ENCODE measurements at places on chromosomes 4 and X.

- no peak for DNase-seq
Measured at GRCh38 chr4:2074588-2074987, 15.5 kb downstream of the NAT8L start.

- no peak for DNase-seq
Measured at GRCh38 chrX:7093305-7093704, 54.2 kb upstream of the STS start.

- no peak for DNase-seq
Measured at GRCh38 chr4:150782311-150782710, 200.4 kb downstream of the MAB21L2 start.

DNA sequence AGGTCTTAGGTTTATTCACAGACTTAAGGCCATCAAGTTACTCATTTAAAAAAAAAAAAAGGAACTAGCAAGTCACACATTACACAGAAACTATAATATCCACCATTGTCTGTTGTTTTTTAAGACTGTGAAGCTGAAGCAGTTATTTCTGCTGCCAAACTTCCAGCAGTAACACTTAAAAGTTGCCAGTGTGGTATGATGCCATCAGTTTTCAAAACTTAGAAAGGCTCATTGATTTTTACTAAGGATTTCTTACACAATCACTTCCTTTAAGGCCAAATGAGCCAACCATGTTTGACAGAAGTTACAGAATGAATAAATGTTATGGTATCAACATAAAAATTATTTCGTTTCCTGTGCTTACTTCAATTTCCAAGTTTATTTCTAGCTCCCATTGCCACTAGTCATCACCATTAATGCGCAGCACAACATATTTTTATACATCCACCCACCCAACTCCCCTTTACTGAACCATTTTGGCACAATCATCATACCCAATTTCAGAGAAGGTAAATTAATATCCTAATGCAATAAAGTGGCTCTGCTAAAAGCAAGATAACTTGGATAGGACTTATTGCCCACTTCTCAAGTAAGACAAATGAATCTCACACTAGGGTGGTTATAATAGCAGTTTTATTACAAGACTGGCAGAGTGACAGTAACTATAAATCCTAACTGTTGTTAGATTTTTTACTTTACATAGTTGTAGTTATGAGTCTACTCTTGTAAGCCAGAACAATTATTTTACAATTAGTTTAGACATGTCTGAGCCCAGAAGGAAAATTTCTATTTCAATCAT lies 13.1 kb downstream of the PDGFC start:
- no peak for DNase-seq

DNA sequence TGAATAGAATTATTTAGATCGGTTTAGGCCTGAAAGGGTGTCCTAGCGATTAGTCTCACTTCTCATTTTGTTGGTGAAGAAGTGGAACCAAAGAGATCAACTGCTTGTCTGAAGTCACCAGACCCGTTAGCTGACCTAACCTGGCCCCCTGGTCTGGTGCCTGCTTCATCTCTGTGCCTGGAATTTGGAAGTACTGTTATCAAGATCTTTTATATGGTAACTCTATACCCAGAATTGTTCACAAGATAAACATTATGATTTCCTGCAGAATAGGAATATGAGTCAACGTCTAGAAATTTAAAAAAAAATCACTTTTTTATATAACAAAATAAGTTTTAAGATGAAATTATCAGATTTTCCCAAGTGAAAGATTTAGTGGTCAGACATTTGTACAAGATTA lies 37.2 kb downstream of the LRP2BP start:
- DNase-seq, result no peak

DNA sequence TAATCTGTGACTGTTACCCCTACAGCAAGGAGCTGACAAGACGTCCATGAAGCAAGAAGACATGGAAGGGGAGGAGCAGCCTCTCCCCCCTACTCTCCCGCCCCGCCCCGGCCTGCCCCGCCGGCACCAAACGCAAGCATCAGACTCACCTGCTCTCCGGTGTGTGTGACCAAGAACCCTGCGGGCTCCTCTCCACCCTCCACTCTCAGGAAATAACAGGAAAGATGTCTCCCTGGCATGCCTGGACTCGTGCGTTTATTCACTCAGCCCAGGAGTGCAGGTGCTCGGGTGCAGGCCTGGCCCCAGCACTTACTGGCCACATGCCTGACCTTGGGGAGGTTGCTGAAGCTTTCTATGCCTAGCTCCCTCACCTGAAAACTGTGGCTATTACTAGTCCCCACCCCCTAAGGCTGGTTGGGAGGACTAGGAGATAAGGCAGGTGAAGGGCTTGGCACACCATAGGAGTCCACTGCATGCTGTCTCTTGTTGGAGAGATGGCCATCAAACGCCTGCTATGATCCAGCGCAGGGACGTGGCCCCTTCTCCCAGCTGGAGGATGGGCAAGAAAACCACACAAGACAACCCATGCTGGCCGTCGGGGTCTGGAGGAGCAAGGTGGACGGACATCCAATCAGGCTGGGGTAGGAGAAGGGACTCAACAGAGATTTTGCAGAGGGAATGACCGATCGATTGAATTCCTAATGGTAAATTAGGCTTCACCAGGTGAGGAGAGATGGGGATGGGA lies 34.9 kb upstream of the CLDN24 start:
- no peak for DNase-seq

- DNase-seq, result no peak
Measured at GRCh38 chr4:186778134-186778533, 54.5 kb upstream of the FAT1 start.

GRCh38 chr4:7359400-7360062 lies 75.2 kb downstream of the PSAPL1 start:
- DNase-seq, result no peak

- no peak for DNase-seq
Measured at GRCh38 chr4:5883916-5884315, 9.0 kb downstream of the CRMP1 start.

DNA sequence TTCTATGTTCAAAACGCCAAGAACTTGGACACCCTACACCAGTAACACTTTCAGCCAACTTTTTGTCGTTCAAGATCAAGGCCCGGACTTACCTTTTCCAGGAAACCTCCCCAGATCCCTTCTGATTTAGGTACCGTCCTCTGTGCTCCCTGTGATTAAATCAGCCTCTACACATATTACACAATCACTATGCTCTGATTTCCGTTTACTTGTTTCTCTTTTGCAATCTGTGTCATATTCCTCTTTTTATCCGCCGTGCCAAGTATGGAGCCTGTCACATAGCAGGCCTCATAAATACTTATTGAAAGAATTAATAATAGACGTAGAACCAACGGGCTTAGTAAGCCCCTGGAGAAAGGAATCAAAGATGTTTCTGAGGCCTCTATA lies 722 bp upstream of the TMEM33 start:
- no peak for DNase-seq

DNA sequence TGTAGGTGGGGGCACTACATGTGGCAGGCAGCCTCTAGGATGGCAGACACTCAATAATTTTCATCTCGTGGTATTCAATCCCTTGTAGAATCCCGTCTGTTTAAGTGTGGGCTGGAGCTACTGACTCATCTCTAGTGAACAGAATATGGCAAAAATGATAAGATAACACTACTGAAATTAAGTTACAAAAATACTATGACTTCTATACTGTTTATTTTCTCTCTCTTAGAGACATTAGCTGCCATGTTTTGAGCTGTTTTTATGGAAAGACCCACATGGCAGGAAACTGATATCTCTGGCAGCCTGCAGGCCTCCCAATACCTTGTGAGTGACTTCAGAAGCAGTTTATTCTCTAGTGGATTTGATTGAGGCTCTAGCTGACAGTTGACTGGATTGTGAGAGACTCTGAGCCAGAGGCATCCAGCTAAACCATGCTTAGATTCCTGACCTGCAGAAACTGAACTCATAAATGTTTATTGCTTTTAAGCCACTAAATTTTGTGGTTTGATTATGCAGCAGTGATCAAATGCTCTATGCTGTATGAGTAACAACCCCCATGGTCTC lies 298.8 kb upstream of the CTSO start:
- no peak for DNase-seq

DNA sequence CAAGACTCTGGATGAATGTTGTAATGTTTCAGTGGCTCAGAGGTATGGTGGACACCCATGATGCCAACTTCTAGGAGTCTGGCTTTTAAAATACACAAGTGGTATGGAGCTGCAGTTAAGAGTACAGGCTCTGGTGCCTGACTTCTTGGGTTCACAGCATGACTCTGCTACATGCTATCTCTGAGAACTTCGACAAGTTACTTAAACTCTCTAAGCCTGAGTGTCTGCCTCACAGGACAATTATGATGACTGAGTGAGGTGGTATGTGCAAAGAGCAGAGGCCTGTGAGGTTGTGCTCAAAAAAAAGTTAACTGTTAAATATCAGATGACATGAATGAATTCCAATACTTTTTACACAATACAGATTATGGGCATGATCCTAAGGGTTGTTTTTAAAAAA lies 90.9 kb upstream of the SRD5A3 start:
- no peak for DNase-seq

GRCh38 chrX:41350976-41351569 lies 17.1 kb downstream of the DDX3X start:
- DNase-seq, result no peak

GRCh38 chrX:19912-20571 lies 261.1 kb upstream of the PLCXD1 start:
- DNase-seq, result no peak

GRCh38 chr4:964346-965025 lies 8.9 kb downstream of the DGKQ start:
- no peak for DNase-seq

- no peak for DNase-seq
Measured at GRCh38 chr4:61514991-61515390, 314.9 kb downstream of the ADGRL3 start.

DNA sequence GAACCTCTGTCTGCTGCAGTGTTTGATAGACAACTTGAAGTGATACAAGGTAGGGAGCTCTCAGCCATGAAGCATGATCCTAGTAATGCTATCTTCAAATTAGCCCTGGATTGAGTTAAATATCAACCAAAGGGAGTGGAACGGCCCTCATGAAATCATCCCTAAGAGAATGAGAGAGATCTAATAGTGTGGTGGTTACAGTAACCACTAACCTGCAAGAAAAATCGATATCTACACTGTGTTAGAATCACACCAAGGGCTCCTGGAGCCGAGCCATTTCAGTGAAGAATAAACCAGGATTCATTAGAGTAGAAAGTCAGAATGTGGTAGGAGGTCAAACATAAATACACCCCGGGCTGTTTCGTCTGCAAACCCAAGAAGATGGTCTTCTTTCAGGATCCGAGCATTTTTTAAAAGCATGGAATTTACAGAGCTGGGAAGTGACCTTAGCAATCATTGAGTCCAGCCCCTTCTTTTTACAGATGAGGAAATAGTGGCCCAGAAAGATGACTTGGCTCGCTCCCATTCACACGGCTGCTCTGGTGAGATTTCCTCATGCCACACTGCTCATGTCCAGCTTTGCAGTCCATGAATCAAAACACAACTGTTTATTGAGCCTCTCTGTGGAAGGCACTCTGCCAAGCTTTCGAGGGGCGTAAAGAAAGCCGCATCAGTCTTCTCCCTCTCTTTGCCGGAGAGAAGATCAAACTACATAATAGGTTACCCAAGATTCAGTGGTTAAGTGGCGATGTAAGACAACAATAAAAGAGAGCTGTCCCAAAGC lies 5.5 kb upstream of the DCTD start:
- DNase-seq, result no peak

DNA sequence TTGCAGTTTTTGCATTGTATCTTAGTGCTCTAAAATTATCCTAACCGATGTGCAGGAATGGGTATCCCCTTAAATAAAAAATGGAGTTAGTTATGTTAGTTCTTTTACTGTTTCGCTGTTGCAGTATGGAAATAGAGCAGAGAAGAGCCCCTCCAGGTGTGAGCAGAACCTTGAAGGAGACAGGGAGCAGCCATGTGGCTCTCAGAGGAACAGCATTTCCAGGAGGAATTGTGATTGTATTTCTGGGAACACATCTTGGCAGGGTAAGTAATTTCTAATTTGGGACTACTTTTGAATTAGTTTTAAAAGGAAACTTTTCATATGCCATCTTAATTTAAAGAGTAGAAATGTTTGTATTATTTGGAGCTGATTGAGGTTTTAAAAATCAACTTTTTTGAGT lies 5.3 kb upstream of the CCDC158 start:
- no peak for DNase-seq

GRCh38 chr4:101020956-101021355 lies 326.4 kb downstream of the PPP3CA start:
- no peak for DNase-seq

GRCh38 chrX:63128509-63128908 lies 222.6 kb downstream of the SPIN4 start:
- DNase-seq, result no peak

DNA sequence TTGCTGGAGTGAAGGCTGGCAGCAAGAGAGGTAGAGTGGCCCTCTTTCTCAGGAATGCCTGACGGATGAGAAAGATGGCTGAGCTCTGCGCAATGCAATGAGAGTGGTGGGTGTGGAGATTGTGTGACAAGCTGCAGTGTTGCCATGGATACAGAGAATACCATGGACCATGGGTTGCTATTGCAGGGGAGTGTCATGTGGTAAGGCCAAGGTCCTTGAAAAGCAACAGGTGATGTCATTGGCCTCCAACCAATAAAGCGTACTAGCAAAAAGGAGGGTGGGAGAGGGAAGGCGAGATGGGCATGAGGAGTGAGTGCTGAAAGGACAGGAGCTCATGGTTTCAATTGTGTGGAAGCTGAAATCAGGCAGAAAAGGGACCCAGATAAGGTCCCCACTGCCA lies 1.8 kb downstream of the PNMA5 start:
- no peak for DNase-seq

All from cerebellar nuclear complex (tissue), 1 donor.